ENCODE measurements at places on chromosomes 1 and 21. TPM values are rescaled to one million over a fixed set of nuclear protein-coding genes. Genes with fewer than 3 reads are reported as not detected.

Gene MEX3A
- 1.9 TPM for polyA plus RNA-seq

Gene FAM151A
- not detected for polyA plus RNA-seq

Gene ASCL5
- polyA plus RNA-seq, result not detected

Gene MR1
- polyA plus RNA-seq, result 25.0 TPM

Gene FAM177B
- polyA plus RNA-seq, result not detected

Gene LCE2A
- not detected for polyA plus RNA-seq

Gene IVL
- polyA plus RNA-seq, result not detected

Gene RGS18
- not detected for polyA plus RNA-seq
